Sigmoid colon (tissue), 7 donors: ENCODE measurements at places on chromosomes 7 and 10. TPM values are rescaled to one million over a fixed set of nuclear protein-coding genes. Genes with fewer than 3 reads are reported as not detected.

GRCh38 chr10:12349629-12350166, 351 bp downstream of the CAMK1D start:
- H3K27ac ChIP-seq, result peak overlapping the region; percentile 97
- H3K27me3 ChIP-seq, result no peaks in the 10 kb centered on the region
- no peaks in the 10 kb centered on the region for H3K36me3 ChIP-seq
- no peaks in the 10 kb centered on the region for H3K4me1 ChIP-seq
- peak overlapping the region; percentile 87 for H3K4me3 ChIP-seq

The COL1A2 gene
- total RNA-seq, result 1,047 TPM

GRCh38 chr7:76016191-76016947, 22.0 kb upstream of the TMEM120A start:
- no peak overlapping the region for H3K4me3 ChIP-seq
- no peaks in the 10 kb centered on the region for H3K4me1 ChIP-seq
- H3K27ac ChIP-seq, result no peak overlapping the region
- H3K36me3 ChIP-seq, result peaks cover 10% of the 10 kb centered on the region
- no peak for DNase-seq
- no peaks in the 10 kb centered on the region for H3K27me3 ChIP-seq

The SLC26A5 gene
- not detected for total RNA-seq
